ENCODE measurements at places on chromosomes 3 and 15.
A peak's percentile ranks its signal among the peaks of the same experiment; 100 is the strongest.

DNA sequence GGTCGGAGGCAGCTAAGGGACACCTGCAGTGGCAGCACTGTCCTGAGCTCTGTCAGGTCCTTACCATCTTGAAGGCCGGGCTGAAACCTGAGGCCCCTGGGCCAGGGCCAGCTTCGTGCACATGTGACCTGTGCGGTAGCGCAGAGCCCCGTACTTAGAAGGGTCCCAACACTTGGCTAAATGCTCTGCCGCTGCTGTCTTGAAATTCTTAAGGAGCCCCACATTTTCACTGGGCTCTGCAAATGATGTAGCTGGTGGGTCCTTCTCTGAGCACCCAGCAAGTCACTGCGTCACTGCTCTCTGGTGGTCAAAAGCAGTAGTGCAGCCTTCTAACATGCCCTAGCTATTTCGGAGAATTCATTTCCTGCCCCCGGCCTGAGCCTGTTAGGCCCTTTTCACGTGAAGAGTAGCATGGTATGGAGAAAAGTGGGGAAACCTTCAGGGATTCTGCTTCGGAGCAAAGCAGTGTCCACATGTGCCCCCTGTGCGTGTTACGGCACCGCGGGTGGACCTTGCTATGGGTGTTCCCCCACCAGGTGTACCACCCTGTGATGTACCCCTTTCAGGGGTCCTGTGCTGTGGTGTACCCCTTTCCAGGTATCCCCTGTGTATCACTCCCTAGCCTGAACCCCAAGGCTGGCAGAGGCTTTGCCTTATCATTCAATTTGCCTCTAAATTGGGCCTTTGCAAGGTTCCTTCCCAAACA is 79.7 kb downstream of the TMEM266 start:
- DNase-seq = peak; percentile 33
- H3K36me3 ChIP-seq = peaks cover 5% of the 10 kb centered on the region
- H3K4me1 ChIP-seq = no peaks in the 10 kb centered on the region
- peaks cover 48% of the 10 kb centered on the region for H3K27me3 ChIP-seq

DNA sequence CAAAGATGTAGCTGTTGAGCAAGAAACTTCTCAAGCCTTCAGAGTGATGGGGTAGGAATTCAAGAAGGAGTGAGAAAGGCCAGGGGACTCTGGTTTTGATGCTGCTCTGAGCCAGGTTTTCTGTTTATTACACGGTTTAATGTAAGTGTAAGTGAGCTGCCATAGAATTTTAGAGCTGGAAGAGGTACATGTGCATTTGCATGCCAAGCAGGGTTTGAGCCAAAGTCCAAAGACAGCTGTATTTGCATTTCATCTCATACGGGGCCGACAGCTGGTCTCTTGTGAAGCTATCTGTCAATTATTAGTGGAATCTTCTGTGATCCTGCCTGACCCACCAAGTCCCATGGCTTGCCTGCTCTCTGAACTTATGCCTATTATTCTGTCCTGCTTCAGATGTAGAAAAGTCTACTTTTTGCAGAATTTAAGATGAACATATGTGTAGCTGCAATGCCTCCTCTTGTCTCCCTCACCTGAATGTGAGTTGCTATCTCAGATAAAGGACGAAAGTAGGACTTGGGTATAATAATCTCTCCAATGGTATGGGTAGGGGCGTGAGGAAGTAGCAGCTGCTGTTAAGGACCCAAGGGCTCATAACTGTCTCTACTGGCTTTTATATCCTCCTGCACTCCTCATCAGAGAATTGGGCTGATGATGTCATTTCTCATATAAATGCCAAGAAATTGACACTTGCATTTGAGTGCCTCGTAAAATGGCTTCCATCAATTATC is 160.0 kb downstream of the SQOR start:
- H3K27me3 ChIP-seq = peaks cover 54% of the 10 kb centered on the region
- H3K4me3 ChIP-seq = no peak overlapping the region
- peaks cover 4% of the 10 kb centered on the region for H3K4me1 ChIP-seq
- H3K36me3 ChIP-seq = peaks cover 2% of the 10 kb centered on the region
- H3K27ac ChIP-seq = no peak overlapping the region
- DNase-seq = no peak

DNA sequence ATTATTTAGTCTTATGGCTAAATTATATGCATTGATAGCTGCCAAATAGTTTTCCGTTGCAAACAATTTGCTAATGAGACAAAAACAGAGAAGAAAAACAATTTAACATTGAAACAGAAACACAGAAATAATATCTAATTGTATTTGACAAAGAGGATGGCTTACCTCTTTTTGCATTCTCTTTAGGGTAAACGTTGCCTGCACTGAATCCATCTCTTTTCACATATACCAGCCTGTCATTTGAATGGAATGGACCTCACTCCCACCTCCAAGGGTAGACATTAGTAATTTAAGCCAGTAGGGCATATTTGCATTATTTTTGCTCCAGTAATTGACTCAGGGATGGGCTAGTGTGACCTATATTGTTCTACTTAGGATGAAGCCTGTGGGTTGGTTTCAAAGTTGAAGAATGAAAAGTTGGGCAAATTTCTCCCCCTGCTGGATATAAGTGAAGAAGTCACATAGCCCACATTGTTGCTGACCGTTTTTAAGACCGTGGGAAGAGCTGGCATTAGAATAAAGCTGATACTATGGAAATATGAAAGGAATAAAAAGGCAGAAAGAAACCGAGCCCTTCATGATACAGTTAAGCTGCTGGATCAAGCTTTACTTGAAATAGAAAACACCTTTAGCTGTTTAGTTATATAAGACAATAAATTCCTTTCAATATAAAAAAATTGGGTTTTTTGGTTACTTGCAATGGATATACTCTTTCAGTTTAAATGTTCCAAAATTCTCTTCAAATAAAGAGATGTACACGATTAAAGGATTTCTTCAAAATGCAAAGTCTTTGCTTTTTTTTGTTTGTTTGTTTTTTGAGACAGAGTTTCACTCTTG is 26.9 kb downstream of the PIERCE2 start:
- no peak overlapping the region for H3K4me3 ChIP-seq
- peaks cover 7% of the 10 kb centered on the region for H3K27me3 ChIP-seq
- DNase-seq = no peak
- peaks cover 8% of the 10 kb centered on the region for H3K4me1 ChIP-seq
- H3K27ac ChIP-seq = no peak overlapping the region
- no peaks in the 10 kb centered on the region for H3K36me3 ChIP-seq

GRCh38 chr3:137121704-137122314 is 164.0 kb downstream of the IL20RB start:
- no peak overlapping the region for H3K27ac ChIP-seq
- no peaks in the 10 kb centered on the region for H3K36me3 ChIP-seq
- H3K4me3 ChIP-seq = no peak overlapping the region
- no peak for DNase-seq
- H3K4me1 ChIP-seq = peaks cover 5% of the 10 kb centered on the region

DNA sequence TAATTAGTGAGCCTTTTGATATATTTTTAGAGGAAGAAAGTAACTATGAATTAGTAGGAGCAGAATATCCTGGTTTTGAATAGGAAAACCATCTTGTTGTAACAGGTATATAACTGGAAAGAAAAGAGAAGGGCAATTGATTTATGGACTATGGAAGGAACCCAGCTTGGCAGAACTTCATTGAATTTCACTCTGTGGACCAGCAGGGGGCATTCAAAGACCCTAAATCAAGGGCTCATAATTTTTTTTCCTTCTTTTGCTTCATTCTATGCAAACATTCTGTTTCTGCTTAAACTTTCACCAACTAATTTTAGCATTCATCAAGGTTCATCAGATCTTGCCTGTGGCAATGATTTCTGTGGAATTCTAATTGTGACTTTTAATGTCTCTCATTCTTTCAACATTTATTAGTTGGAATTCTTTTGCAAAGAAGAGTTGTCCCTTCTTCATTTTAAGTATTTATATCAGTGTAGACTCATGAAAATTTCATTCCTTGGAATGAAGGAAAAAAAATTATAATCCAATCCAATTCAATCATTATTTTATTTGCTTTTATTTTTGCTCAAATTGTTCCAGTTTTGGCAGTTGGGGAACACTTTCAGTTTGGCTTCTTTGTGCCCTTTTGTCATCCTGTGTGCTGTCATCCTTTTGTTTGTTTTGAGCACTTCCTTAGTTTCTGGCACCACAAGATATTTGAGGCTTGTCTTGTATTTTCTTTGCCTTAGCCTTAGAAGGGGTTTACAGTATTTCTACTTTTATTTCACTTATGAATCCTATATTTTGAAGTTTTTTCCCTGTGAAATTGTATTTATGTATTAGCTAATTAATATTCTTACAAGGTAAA is 30.4 kb downstream of the NXPE3 start:
- H3K27ac ChIP-seq = peak overlapping the region; percentile 78
- H3K27me3 ChIP-seq = no peaks in the 10 kb centered on the region
- no peak for DNase-seq
- H3K4me3 ChIP-seq = peak overlapping the region; percentile 41

DNA sequence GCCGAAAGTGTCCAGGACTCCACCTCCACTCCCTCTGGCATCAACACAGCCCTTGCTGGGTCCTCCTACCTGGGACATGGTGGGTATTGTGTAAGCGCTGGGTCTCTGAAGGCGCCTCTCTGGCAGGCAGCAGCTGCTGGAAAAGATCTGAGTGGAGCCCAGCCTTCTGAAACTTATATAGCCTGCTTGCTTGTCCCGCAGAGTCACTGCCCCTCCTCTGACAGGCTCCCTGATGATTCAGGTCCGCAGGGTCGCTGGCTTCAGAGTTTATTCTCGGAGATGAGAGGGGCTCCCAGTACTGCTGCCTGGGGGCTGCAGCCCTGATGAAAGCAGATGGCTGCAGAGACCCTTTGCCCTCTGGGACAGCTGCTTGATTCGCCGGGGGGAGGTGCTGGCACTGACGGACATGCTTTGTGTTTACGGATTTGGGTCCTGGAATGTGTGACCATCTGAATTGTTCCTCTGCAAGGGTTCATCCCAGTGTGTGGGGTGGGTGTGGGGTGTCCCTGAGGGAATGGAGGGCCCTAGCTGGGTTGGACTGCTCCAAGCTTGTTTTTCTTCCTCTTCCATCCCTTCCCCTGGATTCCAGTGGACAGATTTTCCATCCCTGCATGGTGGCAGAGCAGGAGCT is at the start of gene MUSTN1:
MUSTN1 (minus strand) TSS at position 149 of the 631 bp plus-strand sequence; CDS start at position 78, 71 bp downstream.
- no peak within 1 kb of the TSS for H3K4me3 ChIP-seq
- peaks cover 23% of the 10 kb centered on the region for H3K4me1 ChIP-seq
- DNase-seq = no peak
- H3K36me3 ChIP-seq = no peaks in the 10 kb centered on the region

- no peaks in the 10 kb centered on the region for H3K36me3 ChIP-seq
- peaks cover 2% of the 10 kb centered on the region for H3K4me1 ChIP-seq
- H3K4me3 ChIP-seq = no peak overlapping the region
- no peak for DNase-seq
- H3K27me3 ChIP-seq = peaks cover 69% of the 10 kb centered on the region
Observed at GRCh38 chr3:142890592-142890991, 1.7 kb upstream of the PCOLCE2 start.

DNA sequence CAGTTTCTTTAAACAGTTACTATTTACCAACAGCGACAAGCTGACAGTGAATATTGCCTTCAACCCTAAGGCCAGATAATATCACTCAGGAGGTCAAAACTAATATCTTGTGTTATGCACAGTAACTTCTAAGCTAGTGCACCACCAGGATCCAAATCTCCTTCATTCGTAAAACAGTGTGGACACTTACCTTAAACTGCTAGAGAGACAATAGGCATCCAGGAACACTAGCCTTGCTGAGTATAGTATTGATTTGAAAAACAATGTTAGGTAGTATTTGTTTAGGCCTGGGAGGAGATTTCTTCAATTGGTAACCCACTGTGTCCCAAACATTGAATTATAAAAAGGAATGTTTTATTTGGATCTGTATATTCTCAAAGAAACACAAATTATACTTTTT is 707.9 kb upstream of the UBE2E2 start:
- H3K36me3 ChIP-seq = no peaks in the 10 kb centered on the region
- no peak for DNase-seq
- no peak overlapping the region for H3K27ac ChIP-seq
- H3K4me1 ChIP-seq = no peaks in the 10 kb centered on the region
- H3K27me3 ChIP-seq = no peaks in the 10 kb centered on the region
- H3K4me3 ChIP-seq = no peak overlapping the region

GRCh38 chr3:146638718-146639117 is 33.6 kb upstream of the PLSCR5 start:
- peaks cover 8% of the 10 kb centered on the region for H3K27me3 ChIP-seq
- no peak for DNase-seq
- H3K27ac ChIP-seq = no peak overlapping the region
- no peaks in the 10 kb centered on the region for H3K4me1 ChIP-seq
- H3K36me3 ChIP-seq = no peaks in the 10 kb centered on the region

GRCh38 chr3:133930341-133930933 is 34.8 kb upstream of the RAB6B start:
- peaks cover 12% of the 10 kb centered on the region for H3K4me1 ChIP-seq
- peaks cover 24% of the 10 kb centered on the region for H3K27me3 ChIP-seq
- H3K27ac ChIP-seq = no peak overlapping the region
- no peaks in the 10 kb centered on the region for H3K36me3 ChIP-seq

- no peaks in the 10 kb centered on the region for H3K36me3 ChIP-seq
- no peaks in the 10 kb centered on the region for H3K4me1 ChIP-seq
- no peaks in the 10 kb centered on the region for H3K27me3 ChIP-seq
- DNase-seq = no peak
Observed at GRCh38 chr3:188594139-188594538, 440.2 kb downstream of the LPP start.

DNA sequence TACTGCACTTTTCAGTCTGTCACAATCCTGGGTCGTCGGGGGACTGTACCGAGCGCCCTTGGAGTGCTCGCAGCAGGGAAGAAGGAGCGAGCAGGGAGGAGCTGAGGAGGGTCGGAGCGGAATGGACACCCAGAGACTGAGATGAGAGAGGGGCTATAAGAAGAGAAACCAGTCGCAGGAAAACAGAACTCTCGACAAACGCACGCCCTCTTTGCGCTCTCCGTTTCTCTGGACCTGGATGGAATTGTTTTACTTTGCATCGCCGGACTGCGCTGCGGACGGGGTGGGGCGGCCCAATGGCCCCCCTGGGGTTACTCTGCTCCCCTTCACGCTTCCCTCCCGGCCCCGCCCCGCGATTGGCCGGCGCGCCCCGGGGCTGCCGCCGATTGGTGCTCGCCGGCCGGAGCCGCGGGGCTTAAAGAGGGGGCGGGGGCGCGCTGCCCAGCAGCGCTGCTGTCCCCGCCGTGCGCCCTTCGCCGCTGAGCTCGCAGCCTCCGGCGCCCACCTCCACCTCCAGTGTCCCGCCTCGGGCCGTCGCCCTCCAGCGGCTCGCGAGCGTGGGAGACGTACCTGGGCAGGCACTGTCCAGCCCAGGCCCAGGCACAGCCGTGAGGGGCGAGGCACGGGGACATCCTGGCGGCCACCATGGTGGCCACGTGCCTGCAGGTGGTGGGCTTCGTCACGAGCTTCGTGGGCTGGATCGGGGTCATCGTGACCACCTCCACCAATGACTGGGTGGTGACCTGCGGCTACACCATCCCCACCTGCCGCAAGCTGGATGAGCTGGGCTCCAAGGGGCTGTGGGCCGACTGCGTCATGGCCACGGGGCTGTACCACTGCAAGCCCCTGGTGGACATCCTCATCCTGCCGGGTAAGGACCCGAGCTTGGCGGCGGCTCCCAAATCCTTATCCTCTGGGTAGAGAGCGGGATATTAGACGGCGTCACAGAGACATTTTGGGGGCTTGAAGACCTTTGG is at the start of gene CLDN11:
CLDN11 (plus strand) TSS at position 447 of the 977 bp plus-strand sequence; CDS start at position 646, 199 bp downstream.
- H3K27me3 ChIP-seq = peaks cover 54% of the 10 kb centered on the region
- H3K4me1 ChIP-seq = peaks cover 14% of the 10 kb centered on the region
- H3K27ac ChIP-seq = no peak within 1 kb of the TSS
- peaks cover 5% of the 10 kb centered on the region for H3K36me3 ChIP-seq

- H3K4me3 ChIP-seq = no peak overlapping the region
- H3K4me1 ChIP-seq = peaks cover 6% of the 10 kb centered on the region
- no peak overlapping the region for H3K27ac ChIP-seq
- no peaks in the 10 kb centered on the region for H3K36me3 ChIP-seq
- no peak for DNase-seq
Observed at GRCh38 chr3:160812304-160812703, 56.3 kb downstream of the PPM1L start.

Data from T-helper 17 cell (primary cell).